ENCODE measurements at places on chromosomes 4 and X.

- DNase-seq = no peak
These were observed 76.9 kb upstream of the EXOC1L start for GRCh38 chr4:55742655-55743202.

DNA sequence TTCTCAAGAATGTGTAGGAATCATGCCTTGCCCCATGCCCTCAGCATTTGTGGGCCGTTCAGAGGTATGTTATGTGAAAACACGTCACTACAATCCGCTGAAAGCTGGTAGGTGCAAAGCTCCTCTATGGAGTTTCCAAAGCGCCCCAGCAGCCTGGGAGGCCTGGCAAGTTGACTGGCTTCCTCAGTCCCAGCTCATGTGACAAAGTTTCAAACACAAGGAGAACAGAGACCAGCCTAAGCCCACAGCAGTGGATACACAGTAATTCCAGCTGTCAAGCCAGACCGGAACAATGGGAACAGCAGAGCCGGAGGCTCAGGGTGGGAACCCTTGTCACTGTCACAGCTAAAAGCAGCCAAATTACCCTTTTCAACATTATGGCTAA lies 33.5 kb downstream of the NAT8L start:
- DNase-seq = no peak

GRCh38 chr4:169279108-169279507 lies 8.4 kb upstream of the SH3RF1 start:
- DNase-seq = no peak

GRCh38 chr4:150817804-150818528 lies 197.1 kb downstream of the LRBA start:
- no peak for DNase-seq

- DNase-seq = no peak
These were observed 85.7 kb downstream of the F11 start for GRCh38 chr4:186351668-186352194.

- DNase-seq = no peak
These were observed 122.4 kb upstream of the HAND2 start for GRCh38 chr4:173652283-173652931.

DNA sequence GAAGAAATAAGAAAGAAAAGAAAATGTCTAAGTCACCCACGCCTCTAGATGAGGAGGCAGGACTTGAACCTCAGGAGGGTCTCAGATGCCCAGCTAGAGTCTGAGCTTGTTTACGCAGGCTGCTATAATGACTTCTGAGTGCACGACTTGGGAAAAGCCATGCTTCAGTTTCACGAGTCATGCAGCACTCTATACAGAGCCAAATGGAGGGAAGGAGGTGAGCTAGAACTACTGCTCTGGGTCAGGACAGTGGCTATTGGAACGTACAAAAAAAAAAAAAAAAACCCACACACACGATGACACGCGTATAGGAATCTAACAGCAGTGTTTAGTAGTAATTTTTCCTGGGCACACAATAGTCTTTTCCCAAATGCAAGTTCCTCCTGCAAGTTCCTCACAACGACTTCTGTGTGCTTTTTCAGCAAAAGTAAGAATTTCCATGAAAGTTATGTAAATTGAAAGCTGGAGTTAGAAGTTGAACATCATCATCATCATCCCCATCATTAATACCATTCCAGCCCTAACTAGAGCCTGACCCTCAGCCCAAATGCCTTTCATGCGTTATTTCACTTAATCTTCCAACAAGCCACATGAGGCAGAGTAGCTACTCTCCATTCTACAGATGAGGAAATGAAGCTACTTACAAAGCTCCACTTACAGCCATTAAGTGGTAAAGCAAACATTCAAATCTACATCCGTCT lies 36.6 kb downstream of the IRF2 start:
- no peak for DNase-seq

DNA sequence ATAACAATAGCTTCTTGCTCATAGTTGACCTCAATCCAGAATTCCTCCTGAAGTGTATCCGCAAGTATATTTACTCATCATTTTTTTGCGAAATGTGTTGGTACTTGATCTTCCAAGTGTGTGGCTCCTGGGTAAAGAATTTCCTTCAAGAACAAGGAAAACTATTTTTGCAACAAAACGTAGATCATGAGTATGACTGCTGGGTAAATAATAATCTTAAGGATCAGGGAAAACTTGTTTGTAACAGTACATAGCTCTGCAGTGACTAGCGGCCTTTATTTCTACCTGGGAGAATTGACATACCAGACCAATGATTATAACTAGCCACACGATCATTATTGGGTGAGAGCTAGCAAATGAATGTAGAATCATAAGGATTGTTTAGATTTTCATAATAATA lies 1311.7 kb downstream of the ARAP2 start:
- DNase-seq = no peak

DNA sequence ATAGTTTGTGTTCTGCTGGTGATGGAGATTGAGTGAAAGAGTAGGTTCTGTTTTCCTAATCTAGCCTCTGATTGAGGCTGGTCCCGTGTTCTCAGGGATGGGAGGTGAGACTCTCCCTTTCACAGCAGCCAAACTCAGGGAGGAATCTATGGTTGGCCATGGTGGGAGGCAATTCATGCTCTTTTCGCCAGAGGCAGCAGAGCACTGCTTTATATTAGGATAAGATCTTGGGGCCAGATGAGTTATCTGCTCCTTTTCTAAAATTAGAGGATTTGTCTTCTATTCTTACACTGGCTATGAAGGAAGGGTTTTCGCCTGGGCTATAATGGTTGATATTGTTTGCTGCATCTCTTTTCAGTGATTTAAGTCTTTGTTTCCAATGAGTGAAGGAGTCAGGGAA lies 63.9 kb upstream of the NLGN4X start:
- DNase-seq = no peak

DNA sequence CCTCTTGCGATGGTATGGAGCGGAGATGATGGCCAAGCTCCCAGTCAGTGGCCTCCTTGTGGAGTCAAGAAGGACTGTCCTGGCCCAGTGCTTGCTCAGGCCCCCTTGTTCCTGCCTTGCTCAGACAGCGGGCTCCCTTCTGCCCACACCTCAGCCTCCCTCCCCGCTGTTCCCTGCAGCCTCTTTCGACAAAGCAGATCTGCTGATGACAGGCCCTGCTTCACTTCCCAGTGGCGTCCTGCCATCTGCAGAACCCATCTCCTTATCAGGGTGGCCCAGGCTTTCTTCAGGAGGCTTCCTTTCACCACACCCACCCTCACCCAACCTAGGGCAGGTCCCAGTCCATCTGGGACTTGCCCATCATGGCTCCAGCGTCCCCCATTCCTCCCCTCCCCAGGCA lies 80.0 kb downstream of the CLDN34 start:
- DNase-seq = no peak

GRCh38 chr4:114435116-114435515 lies 163.5 kb upstream of the UGT8 start:
- no peak for DNase-seq

- no peak for DNase-seq
These were observed 35.0 kb downstream of the RFC1 start for GRCh38 chr4:39331191-39331590.

- DNase-seq = no peak
These were observed 92.0 kb downstream of the PJA1 start for GRCh38 chrX:69073241-69073640.

- no peak for DNase-seq
These were observed 67.7 kb upstream of the UGT2B4 start for GRCh38 chr4:69563424-69563823.

GRCh38 chr4:23105759-23106370 lies 413.1 kb downstream of the GBA3 start:
- no peak for DNase-seq

GRCh38 chrX:23554304-23554703 lies 113.0 kb upstream of the PRDX4 start:
- peak; percentile 48 for DNase-seq

DNA sequence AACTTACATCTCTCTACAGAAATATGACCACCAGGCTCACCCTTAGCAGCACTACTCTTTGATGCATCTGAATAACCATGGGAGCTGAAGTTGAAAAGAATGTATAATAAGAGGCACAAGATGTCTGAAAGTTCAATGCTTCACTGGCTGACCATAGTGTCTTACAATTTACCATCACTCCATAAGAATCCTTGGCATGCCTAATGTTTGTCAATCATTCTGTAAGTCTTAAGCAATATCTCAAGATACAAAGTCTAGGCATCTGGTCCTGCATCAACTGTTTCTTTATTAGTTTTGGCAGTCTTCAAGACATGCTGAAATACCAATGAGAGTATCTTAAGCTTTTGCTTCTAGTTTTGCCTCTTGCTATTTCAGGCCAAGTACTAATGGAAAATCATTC lies 755.5 kb downstream of the STIM2 start:
- DNase-seq = no peak

- peak; percentile 57 for DNase-seq
These were observed 3.8 kb upstream of the GUCY2F start for GRCh38 chrX:109485470-109486340.
